Stimulated activated CD4-positive, alpha-beta T cell treated with anti-CD3 and anti-CD28 coated beads, Interleukin-2, amount 100 ng/mL, for 48 hours (primary cell): ENCODE measurements at places on chromosomes 3 and 15.

DNA sequence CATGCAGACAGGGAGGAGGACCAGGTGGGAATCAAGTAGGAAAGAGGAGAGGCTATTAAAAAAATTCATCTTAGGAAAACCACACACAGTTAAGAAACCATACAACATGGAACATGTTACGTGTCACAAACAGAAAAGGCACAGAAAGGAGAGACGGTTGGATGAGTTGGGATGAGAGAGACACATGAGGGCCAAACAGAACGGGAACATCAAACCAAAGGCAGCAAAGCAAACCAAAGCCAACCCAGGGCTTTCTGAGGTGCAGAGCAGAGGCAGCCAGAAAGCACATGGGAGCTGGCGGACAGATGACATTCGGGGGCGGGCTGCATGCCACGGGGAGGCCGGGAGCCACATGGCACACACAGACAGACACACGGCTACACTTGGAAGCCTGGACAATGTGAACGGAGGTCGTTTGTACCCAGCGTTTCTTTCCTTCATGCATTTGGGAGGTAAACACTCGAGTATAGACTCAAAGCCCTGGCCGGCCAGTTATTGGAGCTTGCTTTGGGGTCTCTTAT, 8.6 kb upstream of the SEC13 start:
- no peak for DNase-seq

DNA sequence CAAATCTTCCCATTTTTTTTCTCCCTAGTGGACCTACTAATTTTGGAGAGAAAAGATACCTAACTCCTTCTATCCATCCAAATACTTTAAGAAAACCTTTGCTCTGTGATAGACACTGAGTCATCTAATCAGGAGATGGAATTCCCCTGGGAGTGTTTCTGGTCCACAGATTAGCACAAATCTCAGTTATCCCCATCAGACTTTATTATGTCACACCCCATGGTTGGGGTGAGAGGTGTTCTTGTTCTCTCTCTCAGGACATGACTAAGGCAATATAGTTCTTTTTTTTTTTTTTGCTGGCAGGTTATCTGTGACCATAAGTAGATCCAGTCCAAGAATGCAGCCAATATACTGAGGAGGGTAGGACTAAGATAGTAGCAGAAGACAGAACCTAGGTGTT, 15.8 kb downstream of the SLC9A9 start:
- no peak for DNase-seq

DNA sequence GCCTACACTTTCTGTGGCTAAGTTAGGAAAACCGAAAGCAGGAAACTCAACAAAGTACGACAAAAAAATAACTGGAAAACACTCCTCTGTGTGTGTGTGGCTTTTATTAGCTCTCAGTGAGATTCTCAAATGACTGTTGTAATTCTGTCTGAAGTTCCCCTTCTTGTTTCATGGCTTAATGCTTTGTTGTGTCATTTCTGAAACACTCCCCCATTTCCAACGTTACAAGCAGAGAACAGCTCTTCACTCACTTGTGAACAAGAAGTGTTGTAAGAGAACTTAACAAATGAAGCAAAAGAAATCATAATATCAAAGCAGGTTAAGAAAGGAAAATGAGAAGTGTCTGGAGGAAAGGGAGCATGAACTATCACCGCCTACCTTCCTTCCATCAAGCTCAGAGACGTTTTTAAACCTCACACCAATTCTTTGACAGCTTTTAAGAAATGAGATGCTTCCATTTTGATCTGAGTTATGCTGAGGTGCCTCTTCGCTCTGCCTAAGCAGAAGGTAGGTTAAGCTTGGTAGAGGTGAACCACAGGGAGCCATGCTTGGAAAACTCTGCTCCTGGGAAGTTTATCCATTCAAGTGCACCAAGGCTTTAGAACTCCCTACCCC, 12.4 kb upstream of the SEC62 start:
- no peak for DNase-seq

DNA sequence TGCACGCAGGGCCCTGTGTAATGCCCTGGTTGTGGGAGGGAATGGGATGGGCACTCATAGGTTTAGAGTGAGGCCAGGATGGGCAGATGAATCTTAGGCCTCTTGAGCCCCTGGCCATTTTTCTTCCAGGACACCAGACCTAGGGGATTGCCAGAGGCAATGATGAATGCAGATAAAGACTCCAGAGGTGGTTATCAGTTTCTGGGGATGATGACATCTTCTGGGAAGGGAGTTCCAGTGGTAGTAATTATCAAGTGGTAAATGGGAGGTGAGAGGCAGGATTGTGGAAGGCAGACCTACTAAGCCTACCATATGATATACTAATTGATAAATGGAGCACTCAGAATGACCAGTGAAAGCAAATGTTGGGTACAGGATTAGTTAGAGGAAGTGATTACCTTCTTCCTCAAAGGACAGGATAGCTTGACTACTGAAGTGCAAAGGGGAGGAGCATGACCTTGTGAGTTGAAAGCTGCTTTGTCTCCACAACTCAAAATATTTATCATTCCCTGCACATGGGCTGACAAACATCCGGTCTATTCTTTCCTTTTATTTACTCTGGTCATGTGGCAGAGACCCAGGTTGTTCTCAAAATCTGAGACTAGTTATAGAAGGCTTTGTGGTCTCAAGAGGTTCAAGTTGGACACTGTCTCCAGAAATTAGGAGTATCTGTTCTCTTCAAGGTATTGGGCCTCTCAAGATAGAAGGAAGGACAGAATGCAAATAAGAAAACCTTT, 10.2 kb upstream of the MAPK6 start:
- DNase-seq = no peak

DNA sequence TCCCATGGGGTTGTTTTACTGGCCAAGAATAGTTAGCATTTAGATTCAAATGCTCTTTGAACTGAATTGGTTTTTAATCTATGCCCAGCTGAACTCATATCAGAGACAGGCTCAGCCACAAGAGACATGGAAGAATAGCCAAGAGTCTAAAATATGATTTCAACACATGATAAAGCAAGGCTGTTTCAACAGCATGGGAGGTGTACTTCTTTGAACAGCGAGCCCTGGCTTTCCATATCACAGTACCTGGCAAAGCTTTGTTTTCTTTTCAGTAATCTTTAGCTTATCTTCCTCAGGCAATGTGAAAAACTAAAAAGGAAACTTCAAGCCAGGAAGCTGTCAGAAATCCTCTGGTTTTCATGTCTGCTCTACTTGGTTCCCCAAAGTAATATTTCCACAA, 413.6 kb upstream of the ADAMTS9 start:
- no peak for DNase-seq

GRCh38 chr3:81443958-81444357, 317.5 kb downstream of the GBE1 start:
- no peak for DNase-seq

GRCh38 chr3:54632834-54633233, 295.0 kb downstream of the LRTM1 start:
- no peak for DNase-seq

DNA sequence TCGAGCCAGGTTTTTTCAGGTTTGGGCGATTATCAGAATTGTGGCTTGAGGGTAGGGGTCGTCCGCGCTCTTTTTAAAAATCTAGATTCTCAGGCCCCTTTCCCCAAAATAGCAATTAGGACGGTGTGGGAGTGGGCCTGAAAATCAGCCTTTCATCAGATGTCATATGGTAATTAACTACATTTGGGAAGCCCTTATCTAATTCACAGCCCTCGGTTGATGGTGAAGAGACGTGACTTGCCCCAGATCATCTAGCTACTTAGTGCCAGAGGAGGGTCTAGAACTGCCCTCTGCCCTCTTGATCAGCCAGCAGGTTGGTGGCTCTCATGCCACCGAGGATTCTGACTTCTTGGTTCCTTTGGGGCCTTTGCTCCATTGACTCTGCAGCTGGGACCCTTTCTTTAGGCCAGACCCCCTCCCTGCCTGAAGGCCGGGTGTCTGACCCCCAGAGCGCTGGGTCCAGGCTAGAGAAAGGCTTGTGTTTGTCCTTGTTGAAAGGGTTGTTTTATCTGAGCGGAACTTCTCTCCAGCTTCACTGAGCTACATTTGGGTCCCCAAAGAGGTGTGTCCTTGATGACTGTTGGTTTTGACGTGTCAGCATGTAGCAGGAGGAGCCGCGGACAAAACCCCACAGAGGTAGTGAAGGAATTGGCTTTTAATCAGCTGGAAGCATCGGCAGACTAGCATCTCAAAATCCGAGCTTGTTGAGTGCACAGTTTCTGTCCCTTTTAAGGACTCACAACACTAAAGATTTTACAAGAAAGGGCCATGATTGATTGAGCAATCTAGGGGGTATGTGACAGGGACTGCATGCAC, 857 bp downstream of the AEN start:
- DNase-seq = no peak

DNA sequence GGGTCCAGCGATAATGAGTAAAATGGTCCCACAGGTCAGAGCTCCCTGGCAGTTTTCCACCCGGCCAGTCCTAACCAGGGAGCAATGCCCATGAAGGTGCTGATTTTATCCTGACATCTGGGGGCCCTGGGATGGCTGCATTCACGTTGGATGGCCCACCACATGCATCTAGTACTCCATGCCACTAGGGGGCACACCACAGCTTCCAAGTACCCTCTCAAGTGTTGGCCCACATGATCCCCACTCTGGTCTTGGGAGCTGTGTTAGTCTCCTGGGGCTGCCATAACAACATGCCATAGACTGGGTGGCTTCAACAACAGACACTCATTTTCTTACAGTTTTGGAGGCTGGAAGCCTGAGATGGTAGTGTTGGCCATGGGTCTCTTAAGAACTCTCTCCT, 225.5 kb downstream of the SLCO3A1 start:
- DNase-seq = peak; percentile 27

DNA sequence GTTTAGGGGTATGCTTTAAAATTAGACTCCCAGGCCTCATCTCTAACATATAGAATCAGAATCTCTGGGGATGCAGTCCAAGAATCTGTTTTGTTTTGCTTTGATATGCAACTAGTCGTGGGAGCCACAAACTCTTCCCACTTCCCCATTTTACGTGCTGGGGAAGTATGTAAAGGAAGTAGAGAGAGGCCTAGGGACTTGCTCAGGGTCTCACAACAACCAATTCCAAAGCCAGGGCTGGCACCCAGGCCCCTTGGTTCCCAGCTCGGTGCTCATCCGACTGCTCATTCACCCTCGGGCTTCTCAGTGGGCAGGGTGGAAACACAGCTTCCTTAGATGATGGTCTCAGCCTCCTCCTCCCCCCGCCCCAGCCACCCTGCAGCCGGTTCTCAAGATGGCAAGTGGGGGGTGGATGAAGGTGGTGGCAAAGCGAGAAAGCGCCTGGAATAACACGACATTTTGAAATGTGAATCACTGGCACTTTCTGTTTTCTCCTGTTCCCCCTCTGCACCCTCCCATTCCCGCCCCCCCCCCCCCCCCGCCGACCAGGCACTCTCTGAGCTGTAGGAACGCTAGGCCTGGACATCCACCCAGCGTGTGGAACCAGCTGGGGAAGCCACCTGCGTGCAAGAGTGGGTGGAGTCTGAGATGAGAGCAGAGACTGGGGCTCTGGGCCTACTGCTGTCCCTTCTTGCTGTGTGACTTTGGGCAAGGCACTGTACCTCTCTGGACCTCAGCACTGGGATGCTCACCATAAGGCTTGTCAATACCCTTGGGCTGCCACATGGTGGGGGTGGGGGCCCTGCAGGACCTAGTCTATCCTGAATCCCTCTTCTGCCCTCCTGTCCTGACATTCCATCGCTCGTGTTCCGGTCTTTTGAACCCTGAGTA, 214.5 kb downstream of the RPLP1 start:
- no peak for DNase-seq

GRCh38 chr3:127954640-127955039, 39.6 kb downstream of the KBTBD12 start:
- no peak for DNase-seq

GRCh38 chr3:39029556-39029955, 22.2 kb downstream of the SCN11A start:
- DNase-seq = no peak

DNA sequence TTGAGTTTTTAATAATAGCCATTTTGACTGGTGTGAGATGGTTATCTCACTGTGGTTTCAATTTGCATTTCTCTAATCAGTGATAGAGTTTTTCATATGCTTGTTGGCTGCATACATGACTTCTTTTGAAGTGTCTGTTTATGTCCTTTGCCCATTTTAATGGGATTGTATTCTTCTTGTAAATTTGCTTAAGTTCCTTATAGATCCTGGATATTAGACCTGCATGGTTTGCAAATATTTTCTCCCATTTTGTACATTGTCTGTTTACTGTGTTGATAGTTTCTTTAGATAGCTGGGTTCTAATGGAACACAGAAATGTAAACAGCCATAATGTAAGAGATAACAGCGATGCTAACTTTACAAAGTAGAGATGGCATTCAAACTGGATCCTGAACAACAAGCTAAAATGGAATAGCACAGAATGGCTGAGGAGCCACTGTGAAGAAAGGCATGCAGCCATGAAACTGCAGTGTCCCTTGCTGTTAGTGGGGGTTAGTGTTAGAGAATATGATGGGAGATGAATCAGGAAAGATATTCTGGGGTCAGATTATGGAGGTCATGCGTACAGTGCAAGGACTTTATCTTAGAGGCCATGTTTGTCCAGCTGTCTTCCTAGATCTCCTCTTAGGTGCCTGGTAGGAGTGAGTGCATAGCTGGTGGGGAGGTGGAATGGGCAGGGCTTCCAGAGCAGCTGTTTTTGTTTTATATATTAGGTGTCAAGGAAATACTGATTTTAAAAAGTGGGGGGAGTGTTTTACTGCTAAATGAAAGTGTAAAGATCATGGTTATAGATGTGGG, 48.1 kb downstream of the BBS4 start:
- no peak for DNase-seq

DNA sequence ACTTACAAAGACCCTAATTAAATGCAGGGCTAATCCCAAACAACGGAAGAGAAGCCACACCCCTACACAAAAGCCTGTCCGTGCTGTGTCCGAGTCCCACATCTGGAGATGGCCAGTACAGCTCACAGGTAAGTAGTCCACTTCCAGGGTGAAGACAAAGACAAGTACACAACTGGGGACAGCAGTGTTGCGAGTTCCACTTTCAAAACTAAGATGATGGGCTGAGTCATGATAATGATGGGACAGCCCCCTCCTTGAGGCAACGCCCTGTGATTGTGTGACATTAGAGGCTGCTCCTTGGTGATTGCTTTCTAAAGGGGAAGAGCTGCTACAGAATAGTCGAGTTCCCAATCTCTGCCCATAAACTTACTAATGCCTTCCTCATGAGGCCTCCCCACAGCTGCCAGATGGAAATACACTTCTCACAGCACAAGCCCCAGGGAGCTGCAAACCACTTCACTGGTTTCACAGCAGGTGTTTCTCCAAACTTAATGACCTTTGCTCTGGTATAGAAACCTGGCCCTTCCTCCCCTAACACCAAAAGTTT, 27.6 kb downstream of the RFT1 start:
- DNase-seq = peak; percentile 23

DNA sequence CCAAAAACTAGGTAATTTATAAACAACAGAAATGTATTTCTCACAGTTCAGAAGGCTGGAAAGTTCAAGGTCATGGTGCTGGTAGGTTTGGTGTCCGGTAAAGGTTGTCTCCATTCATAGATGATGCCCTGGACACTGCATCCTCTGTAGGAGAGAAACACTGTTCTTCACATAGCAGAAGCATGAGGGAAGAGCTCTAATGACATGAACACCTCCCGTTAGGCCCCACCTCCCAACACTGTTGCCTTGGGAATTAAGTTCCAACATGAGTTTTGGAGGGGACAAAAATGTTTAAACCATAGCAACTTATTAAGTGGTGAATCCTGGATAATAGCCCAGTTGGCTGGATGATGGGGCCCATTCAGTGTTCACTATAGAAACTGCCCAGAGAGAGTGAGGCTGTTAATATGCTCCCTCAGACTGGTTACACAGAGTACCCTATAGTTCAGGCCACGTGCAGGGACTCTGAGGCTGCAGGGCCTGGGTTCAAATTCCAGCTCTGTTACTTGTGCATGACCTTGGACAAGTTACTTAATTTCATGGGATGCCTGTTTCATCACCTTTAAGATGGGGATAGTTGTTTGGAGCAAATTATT, 37.0 kb downstream of the CCNL1 start:
- DNase-seq = no peak
